Kidney epithelial cell (primary cell): ENCODE measurements at places on chromosomes 4 and X.

DNA sequence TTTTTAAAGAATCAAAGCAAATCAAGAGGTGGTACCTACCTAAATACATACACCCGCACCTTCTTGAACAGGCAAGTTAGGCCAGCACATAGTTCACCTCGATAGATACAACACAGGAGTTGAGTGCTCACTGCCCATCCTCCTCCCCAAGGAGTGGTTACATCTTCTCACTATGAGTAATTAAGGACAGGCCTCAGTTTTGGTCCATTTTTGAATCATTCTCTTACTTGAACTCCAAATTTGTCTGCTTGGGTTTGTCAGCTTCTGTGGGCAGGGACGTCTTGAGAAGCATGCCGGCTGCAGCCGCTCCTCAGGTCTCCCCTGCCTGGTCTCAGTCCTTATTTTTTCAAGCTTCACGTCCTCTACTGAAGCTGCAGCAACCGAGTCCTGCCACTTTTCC is 190.6 kb upstream of the RBPJ start:
- no peak for DNase-seq

DNA sequence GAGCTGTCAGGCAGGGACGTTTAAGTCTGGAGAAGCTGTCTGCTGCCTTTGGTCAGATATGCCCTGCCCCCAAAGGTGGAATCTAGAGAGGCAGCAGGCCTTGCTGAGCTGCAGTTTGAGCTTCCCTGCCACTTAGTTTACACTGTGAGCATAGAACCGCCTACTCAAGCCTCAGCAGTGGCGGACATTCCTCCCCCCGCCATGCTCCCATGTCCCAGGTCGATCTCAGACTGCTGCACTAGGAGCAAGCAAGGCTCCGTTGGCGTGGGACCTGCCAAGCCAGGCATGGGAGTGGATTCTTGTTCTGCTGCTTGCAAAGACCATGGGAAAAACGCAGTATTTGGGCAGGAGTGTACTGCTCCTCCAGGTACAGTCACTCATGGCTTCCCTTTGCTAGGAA is 24.3 kb downstream of the PLK4 start:
- no peak for DNase-seq

- no peak for DNase-seq
Measured at GRCh38 chrX:67545893-67546495, 2.2 kb downstream of the AR start.

GRCh38 chr4:152806501-152807125 is 26.9 kb downstream of the ARFIP1 start:
- no peak for DNase-seq

DNA sequence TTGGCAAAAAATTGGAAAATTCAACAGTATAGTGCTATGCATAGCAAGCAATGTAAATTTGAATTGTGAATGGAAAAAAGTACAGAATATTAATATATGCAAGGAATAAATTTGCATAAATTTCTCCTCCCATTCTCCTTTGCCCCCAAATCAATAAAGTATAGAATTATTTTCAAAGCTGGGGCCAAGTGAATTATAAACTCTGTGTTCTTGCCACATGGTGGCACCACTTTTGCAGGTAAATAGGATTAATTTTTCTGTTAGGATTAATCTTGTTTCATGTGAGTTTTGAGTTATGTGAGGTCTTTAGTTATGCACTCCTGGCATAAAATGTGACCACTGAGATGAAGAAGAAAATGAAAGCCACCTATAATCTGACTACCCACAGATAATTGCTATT is 19.9 kb downstream of the COPS4 start:
- no peak for DNase-seq

DNA sequence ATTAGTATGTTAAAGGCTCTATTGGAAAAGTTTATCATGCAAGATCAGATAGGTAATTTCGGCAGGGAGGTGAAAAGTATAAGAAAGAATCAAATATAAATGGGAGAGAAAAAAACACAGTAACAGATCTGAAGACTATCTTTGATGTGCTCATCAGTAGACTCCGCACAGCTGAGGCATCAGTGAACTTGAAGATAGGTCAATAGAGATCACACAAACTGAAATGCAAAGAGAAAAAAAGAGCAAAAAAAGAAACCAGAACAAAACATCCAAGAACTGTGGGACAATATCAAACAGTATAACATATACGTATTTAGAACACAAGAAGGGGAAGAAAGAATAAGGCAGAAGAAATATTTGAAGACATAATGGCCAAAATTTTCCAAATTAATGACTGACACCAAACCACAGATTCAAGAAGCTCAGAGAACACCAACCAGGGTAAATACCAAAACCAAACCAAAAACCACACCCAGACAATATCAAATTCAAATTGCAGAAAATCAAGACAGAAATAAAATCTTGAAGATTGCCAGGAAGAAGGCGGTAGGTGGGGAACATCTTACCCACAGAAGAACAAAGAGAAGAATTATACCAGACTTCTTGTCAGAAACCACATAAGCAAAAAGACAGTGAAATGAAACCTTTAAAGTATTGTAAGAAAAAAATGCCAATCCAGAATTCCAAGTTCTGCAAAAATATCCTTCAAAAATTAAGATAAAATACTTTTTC is 29.1 kb downstream of the PFKFB1 start:
- no peak for DNase-seq

- DNase-seq = no peak
Measured at GRCh38 chrX:20280938-20281337, 14.2 kb upstream of the RPS6KA3 start.

DNA sequence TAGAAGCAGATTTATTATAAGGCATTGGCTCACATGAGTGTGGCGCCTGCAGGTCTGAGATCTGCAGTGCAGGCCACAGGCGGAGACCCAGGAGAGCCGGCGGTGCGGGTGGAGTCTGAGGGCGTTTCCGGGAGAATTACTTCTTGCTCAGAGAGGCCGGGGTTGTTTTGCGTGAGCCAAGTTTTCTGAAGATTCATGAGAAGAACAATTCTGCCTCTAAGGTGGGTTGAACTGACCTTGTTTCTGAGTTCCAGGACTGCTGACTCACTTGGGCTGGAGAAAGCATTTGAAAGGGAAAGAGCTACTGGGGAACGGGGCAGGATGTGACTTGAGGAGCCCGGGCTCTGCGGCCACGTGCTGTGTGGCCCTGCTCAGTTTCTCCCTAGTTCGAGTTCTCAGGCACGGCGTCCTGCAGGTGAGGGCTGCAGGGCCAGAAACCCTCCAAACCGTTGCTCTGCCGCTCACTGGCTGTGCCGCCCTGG is 36.7 kb upstream of the SORCS2 start:
- DNase-seq = no peak

GRCh38 chrX:13364230-13364857 is 44.5 kb upstream of the ATXN3L start:
- DNase-seq = no peak

DNA sequence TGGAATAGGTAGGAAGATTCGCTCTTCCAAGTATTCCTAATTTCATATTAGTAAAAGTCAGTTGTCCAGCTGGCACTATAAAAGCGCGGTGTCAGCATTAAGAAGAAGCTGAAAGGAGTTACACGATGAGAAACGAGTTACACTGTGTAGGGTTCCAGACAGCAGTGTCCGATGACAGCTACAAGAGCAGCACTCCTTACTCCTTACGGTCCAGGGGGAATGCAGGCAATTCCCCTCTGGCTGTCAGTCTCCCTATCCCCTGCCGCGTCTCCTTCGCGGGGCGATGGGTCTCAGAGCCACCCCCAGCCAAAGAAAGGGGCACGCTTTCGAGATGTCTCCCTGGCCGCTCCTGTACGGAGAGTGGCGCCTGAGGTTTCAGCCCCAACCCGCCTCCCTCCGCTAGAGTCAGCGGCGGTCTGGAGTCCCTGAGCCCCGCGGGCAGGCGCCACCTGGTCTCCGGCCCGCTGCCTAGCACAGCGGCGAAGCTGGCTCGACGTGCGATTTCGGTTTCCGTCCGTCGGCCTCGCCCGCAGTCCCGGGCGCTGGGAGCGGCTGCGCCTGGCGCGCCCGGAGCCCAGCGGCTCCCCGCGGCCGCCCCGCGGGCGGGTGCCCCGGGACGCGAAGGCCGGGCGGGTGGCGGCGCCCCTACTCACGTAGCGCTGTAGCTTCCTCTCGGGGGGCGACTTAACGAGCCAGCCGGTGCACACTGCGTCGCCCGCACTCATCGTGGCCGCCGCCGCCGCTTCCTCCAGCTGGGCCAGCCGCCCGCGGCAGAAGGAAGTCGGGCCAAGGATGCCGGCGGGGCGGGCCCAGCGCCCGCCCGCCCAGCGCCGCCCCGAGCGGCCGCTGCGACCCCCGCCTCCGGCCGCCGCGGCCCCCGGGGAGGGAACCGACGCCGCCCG is at the start of gene GAB3:
TSS of gene GAB3 (minus strand) at position 777 of the 902 bp plus-strand sequence. CDS start at position 725, 52 bp downstream.
- no peak for DNase-seq

DNA sequence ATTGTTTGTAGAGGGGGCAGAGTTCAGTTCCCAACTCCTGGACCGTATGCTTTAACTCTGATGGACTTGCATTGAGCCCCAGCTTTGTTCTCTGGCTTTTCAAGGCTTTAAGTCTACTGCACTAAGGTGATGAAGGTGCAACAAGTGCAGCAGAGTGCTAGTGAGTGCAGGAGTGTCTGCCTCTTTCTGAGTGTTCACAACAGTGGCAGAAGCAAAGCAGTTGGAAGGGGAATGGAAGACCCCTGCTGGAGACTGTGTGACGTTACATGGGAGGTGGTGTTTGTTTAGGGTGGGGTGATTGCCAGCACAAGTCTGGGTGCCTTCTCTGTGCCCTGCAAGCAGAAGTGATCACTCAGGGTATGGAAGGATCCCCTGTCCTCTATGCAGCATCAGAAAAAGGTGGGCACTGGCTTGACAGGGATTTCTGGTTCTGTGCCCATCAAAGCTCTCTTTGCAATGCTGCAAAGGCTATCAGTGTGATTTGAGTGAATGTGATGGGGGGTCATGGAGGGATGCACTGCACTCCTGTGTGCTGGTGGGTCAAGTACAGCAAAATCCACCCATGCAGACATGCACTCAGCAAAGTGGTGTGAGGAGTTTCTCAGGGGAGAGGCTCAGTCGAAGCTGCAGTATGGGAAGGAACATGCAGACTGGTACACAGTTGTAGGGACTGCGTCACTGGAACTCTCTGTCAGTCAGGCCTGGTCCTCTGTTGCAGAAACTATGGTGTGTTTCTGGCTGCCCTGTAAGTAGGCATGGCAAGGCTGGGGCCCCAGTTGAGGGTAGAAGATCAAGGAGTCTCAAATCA is 70.9 kb upstream of the UGT2B7 start:
- no peak for DNase-seq

DNA sequence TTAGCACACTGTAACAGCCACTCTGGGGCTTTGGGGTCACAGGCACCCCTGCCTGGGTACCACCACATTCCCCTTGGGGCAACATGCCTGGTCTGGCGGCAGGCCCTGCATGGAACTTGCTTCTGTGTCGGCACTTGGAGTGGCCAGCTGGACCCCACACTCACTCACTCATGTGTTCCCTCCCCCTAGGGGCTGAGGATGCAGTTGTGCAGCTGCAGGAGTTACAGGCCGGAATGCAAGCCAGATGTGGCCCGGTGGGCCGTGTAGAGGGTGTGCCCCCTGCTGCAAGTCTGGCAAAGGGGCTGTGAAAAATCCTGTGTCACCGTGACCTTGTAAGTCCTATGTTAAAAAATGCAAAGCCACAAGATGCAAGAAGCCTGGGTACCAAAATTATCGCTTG is 34.2 kb downstream of the ATXN3L start:
- no peak for DNase-seq

GRCh38 chrX:146055733-146056132 is 238.1 kb downstream of the SLITRK2 start:
- no peak for DNase-seq

DNA sequence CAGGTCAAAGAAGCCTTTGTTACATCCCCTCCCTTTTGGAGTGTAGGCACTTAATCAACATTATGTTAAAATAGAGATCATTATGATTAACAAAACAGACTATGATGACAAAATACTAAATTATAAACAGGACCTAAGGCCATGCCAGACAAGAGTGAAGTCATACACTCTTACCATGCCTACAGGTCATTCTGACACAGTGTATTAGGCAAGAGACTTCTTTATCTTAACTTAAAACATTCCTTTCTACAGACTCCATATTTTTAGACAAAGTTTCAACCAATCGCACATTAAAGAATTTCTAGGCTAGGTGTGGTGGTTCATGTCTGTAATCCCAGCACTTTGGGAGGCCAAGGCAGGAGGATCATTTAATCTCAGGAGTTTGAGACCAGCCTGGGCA is 128.6 kb upstream of the SLC34A2 start:
- no peak for DNase-seq

- DNase-seq = no peak
Measured at GRCh38 chrX:3811331-3812311, 98.2 kb upstream of the PRKX start.

- no peak for DNase-seq
Measured at GRCh38 chr4:98484031-98484430, 174.4 kb downstream of the TSPAN5 start.

DNA sequence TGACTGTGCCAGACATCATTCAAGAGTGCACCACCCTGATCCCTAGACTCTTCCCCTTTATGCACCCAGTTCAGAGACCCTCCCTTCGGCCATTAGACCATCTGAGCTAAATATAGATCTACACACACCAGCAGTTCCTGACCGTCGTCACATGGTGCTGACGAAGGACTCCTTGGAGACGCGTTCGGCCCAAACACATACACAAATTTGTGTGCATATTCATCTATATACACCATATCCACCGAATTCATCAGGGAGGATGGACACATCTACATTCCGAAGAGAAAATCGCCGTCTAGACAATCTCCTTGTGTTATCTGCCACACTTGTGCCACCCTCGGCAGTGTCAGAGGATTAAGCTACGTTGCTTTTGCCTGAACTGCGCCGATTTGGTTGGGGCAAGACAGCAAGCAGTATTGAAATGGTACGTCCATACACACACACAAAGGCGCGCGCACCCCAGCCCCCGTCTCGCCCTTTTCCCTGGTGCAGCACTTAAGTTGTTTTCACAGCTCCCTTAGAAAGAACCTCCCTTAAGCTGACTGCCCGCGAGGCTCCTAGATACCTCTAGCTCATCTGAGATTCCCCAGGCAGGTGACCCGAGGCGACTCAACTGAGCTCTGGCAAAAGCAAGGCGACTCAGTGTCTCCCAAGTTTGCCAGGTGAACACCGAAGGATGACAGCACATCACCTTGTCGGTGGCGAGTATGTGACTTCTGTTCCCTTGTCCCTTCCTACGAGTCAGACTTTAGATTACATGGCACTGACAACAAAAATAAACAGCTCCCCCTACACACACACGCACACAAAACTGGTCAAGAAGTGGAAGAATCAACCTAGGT is 1.0 kb downstream of the RASGEF1B start:
- no peak for DNase-seq

GRCh38 chr4:78809928-78810835 is 34.0 kb downstream of the BMP2K start:
- DNase-seq = no peak

GRCh38 chr4:144356941-144357381 is 216.4 kb upstream of the GYPA start:
- no peak for DNase-seq
